ENCODE measurements at places on chromosomes 12 and 14. TPM values are rescaled to one million over a fixed set of nuclear protein-coding genes. Genes with fewer than 3 reads are reported as not detected.

GRCh38 chr14:24206260-24207103, 986 bp downstream of the TSSK4 start:
- DNase-seq = no peak

GRCh38 chr12:48947727-48948126, 9.6 kb downstream of the ARF3 start:
- DNase-seq = no peak

DNA sequence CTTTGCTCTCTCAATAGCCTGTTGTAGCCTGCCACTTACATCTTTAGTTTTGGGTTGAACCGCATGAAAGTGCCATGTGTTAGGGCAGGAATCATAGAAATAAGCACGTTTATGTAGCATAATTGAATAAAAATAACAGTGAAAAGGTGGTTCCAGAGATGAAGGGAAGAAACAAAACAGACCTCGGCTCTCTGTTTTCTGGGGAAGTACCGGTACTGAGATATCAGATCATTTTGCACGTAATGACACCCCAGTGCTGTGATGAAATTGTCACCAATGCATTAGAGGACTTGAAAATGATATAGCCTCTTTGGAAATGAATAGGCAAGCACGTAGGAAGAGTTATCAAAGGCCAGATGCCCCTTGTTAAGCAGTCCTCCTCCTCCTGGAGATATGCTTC, 42.5 kb upstream of the DLK1 start:
- no peak for DNase-seq

PLCZ1 gene
- total RNA-seq = not detected

- DNase-seq = no peak
Observed at GRCh38 chr12:116631619-116632018, 72.4 kb downstream of the MAP1LC3B2 start.

FAM222A gene
- total RNA-seq = under 0.01 TPM

CBLN3 gene
- total RNA-seq = 5.3 TPM

NEDD8 gene
- 145 TPM for total RNA-seq

RPL6 gene
- 950 TPM for total RNA-seq

- DNase-seq = no peak
Observed at GRCh38 chr12:22014041-22014782, 31.8 kb upstream of the CMAS start.

FBRSL1 gene
- total RNA-seq = 2.1 TPM

MGAT4C gene
- total RNA-seq = under 0.01 TPM

DNA sequence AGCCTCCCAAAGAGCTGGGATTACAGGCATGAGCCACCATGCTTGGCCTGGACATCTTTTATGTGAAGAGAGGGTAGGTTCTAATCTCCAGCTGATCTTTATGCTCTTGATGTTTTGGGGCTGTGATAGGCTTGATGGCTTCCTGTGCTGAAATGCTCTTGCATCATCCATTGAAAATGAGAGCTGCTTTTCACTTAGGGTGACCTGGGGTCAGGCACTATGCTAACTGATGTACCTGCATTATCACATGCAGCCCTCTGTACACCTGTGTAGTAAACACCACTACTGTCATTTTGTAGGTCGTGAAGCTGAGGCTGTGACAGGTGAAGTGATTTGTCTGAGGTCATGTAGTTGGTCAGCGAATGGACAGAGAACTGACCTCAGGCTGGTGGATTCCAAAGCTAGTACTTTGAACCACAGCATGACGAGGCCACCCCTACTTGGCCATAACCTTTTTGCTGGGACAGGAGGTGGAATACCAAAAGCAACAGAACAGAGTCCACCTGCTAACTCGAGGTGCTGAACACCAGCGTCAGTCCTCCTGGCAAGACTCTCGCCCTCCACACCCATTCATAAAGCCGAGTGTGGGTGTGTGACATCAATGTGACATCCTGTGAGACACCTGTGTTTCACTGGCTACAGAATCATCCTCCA, 69.1 kb downstream of the C12orf75 start:
- no peak for DNase-seq

GRCh38 chr12:73935817-73936216, 601.8 kb upstream of the ATXN7L3B start:
- DNase-seq = no peak

OR4E2 gene
- total RNA-seq = not detected

GRCh38 chr12:107322063-107322462, 228.7 kb upstream of the CRY1 start:
- no peak for DNase-seq

GRCh38 chr14:89787525-89787924, 167.0 kb downstream of the EFCAB11 start:
- no peak for DNase-seq

DNA sequence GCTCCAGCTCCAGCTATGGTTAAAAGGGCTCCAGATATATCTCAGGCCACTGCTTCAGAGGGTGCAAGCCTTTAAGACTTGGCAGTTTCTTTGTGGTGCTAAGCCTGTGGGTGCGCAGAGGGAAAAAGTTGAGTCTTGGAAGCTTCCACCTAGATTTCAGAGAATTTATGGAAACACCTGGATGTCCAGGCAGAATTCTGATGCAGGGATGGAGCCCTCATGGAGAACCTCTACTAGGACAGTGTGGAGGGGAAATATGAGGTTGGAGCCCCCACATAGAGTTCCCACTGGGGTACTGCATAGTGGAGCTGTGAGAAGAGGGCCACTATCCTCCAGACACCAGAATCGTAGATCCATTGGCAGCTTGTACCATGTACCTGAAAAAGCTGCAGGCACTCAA, 69.9 kb downstream of the SDR9C7 start:
- DNase-seq = no peak

FOXA1 gene
- total RNA-seq = under 0.01 TPM

DNA sequence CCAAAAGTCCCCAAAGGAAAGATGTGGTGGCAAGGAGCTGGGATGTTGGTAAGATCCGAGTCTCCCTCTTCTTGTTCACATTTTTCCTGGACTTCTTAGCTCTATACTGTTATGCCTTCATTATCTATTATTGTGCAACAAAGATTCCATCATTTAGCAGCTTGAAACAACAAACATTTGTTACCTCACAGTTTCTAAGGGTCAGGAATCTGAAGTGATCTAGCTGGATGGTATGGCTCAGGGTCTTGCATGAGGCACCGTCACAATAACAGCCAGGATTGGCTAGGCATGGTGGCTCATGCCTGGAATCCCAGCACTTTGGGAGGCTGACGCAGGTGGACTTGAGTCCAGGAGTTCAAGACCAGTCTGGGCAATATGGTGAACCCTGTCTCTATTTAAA, 51.1 kb upstream of the KRAS start:
- no peak for DNase-seq

DNA sequence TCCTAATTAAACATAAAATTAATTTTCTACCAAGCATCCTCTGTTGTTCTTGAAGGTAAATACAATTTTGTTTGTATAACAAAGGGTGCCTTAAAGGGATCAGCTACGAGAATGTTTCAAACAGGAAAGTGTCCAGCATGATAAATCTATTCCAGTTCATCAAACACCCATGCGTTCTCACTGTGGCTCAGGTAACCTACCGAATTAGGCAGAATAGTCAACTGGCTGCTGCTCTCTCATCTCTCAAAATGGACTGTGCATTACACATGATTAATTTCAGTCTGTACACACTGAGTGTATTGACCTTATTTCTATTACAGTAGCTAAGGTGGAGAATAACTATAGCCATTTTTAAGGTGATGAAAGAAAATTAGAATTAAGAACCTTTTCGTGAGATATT, 127.5 kb upstream of the RMST start:
- no peak for DNase-seq

HOXC11 gene
- total RNA-seq = not detected

GRCh38 chr14:53167602-53168328, 14.6 kb upstream of the DDHD1 start:
- peak; percentile 87 for DNase-seq

DNA sequence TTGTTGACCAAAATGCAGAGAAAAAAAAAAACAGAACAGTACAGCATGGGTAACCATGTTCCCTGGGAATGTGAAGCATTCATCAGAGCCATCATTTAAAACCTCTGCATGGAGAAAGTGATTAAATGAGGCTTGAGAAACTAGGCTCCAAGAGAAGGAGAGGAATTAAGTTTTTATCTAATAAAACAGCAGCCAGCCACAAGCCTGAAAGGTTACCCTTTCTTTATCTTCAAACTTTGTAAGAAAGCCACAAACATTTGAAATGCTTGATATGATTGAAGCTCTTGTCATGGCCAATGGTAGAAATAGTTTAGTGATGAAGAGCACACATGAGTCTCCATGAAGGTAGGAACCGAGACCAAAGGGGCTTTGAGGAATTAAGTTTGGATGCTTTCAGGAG, 144.9 kb upstream of the SYT1 start:
- DNase-seq = peak; percentile 64

DNA sequence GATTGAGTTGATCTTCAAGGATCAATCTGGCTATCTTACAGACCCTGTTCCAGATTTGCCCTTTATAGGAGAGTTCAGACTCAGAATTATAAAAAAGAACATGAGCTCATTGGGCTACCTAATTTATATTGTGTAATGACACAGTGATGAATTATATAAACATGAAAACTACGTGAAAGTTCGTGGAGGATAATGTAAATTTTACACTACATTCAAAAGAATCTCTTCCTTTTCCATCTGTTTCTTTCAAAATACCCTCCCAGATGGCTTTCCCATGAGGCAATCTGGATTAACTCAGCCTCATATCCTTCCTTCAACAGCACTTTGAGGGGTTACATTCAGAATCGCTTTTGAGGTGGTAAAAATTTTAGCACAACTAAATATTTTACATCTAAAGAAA, 129.3 kb downstream of the HMGA2 start:
- DNase-seq = peak; percentile 40

KCNMB4 gene
- total RNA-seq = 0.51 TPM

HRK gene
- under 0.01 TPM for total RNA-seq

GRCh38 chr12:109836916-109837315, 3.7 kb upstream of the TRPV4 start:
- DNase-seq = no peak

- DNase-seq = no peak
Observed at GRCh38 chr12:53173085-53173715, 7.3 kb upstream of the ZNF740 start.

DNA sequence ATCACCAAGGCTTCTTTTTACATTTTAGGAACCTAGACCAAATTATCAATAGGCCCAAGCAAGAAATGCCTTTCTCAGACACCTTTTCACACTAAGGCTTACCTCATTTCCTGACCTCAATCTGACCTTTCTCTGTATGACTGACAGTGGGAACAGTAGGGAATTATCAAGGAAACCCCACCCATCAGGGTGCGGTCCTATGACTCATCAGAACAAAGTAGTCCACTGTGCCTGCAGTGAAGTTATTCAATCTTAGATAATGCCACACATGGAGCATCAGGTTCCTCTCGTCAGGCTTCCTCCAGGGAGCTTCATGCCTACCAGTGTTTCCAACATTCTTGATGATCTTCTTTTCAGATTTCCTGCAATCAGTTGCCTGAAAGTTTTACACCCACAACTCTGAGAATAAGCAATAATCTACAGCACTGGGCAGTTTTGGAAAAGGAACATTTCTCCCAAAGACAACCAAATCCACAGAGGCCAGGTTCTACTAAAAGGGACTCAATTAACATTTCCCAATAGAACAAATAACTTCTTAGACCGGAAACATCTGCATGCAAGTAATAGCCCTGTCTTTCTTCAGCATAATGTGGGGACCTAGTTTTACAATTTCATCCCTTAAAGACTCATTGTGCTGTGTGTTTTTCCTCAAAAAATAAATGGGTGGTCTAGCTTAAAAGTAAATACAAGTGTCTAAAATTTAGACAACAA, 35.9 kb upstream of the TMTC2 start:
- DNase-seq = peak; percentile 50

STAT6 gene
- total RNA-seq = 103 TPM

DNA sequence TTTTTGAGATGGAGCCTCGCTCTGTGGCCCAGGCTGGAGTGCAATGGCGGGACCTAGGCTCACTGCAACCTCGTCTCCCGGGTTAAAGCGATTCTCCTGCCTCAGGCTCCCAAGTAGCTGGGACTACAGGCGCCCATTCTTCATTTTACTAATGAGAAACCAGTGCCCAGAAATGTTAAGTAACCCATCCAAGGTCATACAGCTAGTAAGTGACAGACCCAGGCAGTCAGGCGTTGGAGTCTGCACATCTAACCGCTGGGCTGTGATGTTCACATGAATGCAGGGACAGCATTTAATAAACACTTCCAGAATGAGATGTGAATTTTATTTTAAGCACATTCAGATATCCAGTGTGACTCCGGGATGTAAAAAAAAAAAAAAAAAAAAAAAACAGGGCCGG, 1.3 kb upstream of the TRIP11 start:
- no peak for DNase-seq

TTC9 gene
- total RNA-seq = 1.3 TPM

PMCH gene
- not detected for total RNA-seq

GRCh38 chr14:100296106-100296651, 10.1 kb downstream of the SLC25A29 start:
- no peak for DNase-seq

DNA sequence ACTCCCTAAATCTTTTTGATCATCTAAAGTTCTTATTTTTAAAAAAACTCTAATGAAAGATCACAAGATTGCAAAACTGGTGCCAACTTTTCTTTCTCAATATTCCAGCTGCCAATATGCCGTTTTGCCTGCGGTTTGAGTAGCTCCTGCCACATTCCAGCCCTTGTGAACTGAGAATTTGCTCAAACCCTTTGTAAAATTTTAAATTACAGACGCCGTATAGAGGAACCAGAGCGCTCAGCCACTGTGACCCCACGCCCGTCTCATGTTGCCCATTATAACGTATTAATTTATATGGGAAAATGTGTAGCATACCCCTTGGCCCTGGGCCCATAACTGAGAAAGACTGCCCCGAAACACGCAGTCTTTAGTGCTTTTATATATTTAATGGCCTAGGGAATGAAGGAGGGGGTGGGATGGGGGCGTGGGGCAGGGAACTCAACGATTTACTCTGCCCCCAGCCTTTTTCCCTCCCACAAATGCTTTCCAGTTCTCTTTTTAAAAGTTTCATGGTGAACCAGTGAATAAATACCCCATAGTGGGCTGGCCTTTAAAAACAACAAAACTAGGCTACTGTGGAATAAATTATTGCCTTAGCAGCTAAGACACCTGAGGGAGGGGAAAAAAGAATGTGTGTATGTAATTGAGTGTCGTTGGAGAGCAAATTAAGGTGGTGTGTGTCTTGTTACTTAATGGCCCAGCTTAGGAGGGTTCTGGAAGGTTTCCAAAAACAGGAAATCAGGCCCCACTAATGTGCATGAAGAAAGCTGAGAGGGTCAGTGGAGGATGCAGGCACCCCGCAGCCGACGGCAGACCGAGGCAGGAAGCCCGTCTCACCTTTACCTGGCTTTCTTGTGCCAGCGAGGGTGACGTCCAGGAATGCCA, 45.7 kb upstream of the RFLNA start:
- no peak for DNase-seq

DNA sequence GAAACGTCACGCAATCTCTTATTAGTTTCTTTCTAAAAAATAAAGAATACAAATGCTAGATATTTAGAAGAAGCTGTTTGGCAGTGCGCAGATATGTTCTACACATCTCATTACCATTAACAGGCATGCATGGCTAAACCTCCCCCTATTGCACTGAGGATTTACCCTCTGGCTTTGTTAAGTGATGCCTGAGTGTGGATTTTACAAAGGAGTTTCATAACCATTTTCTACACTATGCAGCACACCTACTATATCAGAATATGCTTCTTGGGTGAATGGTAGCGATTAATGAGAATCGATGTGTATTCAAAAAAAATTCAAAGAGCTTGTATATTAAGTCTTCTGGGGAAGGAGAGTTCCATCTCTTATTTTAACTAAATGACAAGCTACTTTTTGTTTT, 1.1 kb upstream of the RMST start:
- DNase-seq = no peak

NYNRIN gene
- total RNA-seq = 8.2 TPM

GRCh38 chr12:131007031-131007739, 53.5 kb downstream of the ADGRD1 start:
- no peak for DNase-seq
